ENCODE measurements at places on chromosomes 12 and 14.

GRCh38 chr14:94952097-94952496 is 182.2 kb upstream of the GSC start:
- DNase-seq = no peak

DNA sequence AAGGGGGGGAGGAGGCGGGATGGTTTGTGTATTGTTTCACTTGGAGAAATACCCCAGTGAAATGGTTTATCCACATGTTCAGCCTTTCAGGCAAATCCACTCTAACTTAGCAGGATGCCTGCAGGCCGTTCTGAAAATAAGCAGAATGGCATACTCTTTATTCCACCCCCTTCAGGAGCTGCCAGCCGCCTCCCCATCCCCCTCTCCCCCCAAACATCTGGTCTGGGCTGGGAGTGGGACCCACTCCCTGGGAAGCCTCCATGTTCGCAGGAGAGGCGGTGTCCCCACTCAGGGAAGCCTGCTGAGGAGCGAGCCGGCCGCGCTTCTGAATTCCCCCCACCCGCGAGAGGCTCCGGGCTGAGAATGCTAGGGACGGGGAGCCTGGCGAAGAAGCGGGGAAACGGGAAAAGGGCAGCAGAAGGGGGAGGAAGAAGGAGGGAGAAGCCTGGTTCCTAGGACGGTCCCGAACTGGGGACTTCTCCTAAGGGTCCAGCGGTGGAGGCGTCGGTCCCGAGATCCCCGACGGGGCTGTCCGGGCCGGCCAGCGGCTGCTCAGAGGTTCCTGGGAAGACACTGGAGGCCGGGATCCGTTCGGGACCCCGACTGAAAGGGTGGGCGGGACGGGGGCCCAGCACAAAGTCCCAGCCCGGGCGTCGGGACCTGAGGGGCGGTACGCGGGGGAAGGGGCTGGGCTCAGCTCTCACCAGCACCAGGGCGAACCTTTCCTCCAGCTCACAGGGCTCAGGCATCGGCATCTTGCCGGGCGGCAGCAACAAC is 666 bp downstream of the FMNL3 start:
- no peak for DNase-seq

GRCh38 chr14:22658946-22659345 is 14.8 kb upstream of the OR6J1 start:
- no peak for DNase-seq

- no peak for DNase-seq
Observed at GRCh38 chr14:51079489-51079888, 15.4 kb downstream of the TRIM9 start.

- no peak for DNase-seq
Observed at GRCh38 chr12:25644979-25645378, 91.9 kb upstream of the LMNTD1 start.

- no peak for DNase-seq
Observed at GRCh38 chr14:75944607-75945241, 37.1 kb downstream of the TGFB3 start.

DNA sequence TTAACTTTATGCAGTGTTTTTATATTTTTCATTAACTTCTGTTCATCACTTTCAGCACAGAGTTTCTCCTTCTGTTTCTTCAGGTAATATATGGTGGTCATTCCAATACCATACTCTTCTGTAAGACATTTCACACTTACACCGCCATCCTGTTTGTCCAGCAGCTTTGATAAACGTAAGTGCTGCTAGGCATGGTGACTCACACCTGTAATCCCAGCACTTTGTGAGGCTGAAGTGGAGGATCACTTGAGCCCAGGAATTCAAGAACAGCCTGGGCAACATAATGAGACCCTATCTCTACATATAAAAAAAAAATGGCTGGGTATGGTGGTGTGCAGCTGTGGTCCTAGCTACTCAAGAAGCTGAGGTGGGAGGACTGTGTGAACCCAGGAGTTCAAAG is 55.8 kb downstream of the EXOC5 start:
- no peak for DNase-seq

GRCh38 chr12:110744151-110744571 is 1.5 kb upstream of the PPP1CC start:
- DNase-seq = no peak

Data from CD4-positive, alpha-beta T cell treated with Interleukin-15 for 1 hour (primary cell).